ENCODE measurements at places on chromosomes 6 and 20. TPM values are rescaled to one million over a fixed set of nuclear protein-coding genes. Genes with fewer than 3 reads are reported as not detected.

DNA sequence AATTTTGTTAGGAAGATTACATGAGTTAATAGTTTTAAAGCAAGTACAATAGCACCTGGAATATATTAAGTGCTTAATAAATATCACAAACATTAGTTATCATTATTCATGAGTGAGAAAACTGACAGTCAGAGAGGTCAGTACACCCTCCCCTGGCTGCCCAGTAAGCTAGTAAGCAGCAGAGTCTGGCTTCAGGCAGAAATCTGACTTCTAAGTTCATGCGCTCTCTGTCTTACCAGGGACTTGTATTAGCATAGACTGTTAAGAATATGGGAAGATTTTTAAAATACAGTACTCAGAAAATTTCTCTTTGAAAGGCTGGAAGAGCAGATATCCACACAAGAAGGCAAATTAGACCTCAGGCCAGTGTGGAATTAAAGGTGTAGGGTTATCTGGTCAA is 40.8 kb downstream of the BCAS1 start:
- DNase-seq = no peak

GRCh38 chr20:31542201-31542842 is 28.1 kb downstream of the HM13 start:
- no peak for DNase-seq

DNA sequence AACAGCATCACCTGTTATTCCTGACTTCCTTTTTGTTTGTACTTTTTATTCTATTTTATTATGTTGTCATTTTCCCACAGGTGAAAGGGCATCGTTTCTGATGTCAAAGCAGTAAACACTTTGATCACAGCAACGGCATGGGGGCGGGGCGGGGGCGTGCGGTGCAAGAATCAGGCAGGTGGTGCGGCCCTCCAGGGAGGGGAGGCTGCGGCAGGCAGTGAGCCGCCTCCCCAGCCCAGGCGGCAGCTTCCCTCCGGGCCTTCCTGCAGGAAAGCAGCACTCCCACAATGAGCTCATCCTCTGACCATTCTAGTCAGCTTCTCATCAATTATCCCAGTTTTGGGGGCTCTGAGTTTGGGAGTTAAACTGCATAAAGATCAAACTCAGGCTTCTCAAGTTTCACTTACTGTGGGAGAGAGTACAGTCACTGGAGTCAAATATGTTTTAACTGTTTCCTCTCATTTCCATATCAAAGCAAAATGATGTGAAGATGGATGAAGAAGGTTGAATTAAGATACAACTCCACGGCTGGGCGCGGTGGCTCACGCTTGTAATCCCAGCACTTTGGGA is 608.4 kb upstream of the AGPAT4 start:
- DNase-seq = no peak

DNA sequence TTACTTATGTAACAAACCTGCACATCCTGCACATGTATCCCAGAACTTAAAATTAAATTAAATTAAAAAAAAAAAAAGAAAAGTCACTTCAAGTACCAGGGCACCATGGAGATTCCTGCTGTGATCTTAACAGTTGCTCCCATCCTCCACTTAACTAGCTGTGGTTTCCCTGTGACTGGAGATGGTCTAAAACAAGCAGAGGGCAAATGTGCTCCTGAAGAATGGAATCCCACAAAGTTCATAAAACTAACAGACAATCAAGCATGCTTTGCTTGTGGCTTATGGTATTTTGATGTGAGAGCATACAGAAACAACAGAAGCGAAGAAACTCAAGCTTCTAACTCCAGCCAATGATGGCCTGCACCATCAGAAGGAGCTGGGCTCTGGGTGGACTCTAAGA is 153.6 kb upstream of the KCNK16 start:
- DNase-seq = no peak

GRCh38 chr6:161890832-161891297 is 617.0 kb upstream of the AGPAT4 start:
- DNase-seq = no peak

DNA sequence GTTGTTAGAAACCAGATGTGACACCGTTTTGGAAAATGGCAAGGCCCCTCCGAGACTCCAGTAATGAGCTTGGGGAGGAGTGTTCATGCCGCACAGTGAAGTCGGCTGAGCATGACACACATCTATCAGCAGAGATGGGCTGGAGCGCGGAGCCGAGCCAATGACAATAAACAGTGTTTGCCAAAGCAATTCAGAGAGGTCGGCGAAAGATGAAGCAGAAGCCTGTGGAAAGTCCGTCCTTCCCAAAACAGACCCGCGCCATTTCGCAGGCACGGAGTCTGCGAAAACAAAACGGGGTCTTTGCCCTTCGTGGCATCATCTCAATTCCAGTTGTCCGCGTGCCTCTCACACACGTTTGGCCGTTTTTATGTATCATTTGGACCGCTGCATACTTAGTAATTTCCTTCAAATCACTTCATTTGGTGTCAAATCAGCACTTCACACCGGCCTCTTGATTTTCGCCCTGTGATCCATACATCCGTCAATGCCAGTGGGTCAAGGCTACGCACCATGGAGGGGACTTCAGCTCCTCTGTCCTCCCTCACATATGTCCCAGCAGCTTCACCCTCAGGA is 71.3 kb downstream of the SULF2 start:
- DNase-seq = no peak

- DNase-seq = no peak
These were observed 28.7 kb upstream of the PMEPA1 start for GRCh38 chr20:57738484-57738883.

CLVS2 gene
- total RNA-seq = not detected

DNAH8 gene
- total RNA-seq = not detected

CNKSR3 gene
- 15.4 TPM for total RNA-seq

Data from HCT116 (cell line).